ENCODE measurements at places on chromosomes 6 and 20. TPM values are rescaled to one million over a fixed set of nuclear protein-coding genes. Genes with fewer than 3 reads are reported as not detected.

Gene MAFB
- 3.2 TPM for total RNA-seq

Gene CLVS2
- not detected for total RNA-seq

Gene ADTRP
- not detected for total RNA-seq

Gene CGAS
- 4.1 TPM for total RNA-seq

Gene LRFN2
- not detected for total RNA-seq

Gene EDN3
- total RNA-seq: 0.33 TPM

Gene TFAP2A
- total RNA-seq: 0.59 TPM

Gene FAXC
- total RNA-seq: not detected

Gene ELOVL4
- not detected for total RNA-seq

Gene SLC22A3
- 0.71 TPM for total RNA-seq

DNA sequence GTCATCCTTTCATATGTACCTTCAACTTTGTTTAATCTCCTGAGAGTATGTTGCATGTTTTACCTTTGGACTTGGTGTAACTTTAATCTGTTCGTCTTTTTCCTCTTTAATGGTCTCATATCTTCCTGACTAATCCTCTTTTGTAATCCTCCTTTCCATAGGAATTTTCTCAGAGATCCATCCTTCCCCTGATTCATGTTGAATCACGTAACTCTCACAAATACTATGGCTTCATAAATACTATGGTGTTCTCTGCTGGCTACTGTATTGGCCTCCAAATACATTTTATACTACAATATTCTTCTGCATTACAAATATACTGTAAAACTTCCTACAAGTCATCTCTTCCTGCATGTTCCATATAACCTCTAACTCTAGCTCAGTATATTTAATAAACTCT lies 317.7 kb upstream of the ADGRB3 start:
- DNase-seq: no peak
- no peaks in the 10 kb centered on the region for H3K4me1 ChIP-seq
- no peaks in the 10 kb centered on the region for H3K36me3 ChIP-seq
- no peak overlapping the region for H3K27ac ChIP-seq
- H3K4me3 ChIP-seq: no peak overlapping the region
- H3K27me3 ChIP-seq: no peaks in the 10 kb centered on the region

DNA sequence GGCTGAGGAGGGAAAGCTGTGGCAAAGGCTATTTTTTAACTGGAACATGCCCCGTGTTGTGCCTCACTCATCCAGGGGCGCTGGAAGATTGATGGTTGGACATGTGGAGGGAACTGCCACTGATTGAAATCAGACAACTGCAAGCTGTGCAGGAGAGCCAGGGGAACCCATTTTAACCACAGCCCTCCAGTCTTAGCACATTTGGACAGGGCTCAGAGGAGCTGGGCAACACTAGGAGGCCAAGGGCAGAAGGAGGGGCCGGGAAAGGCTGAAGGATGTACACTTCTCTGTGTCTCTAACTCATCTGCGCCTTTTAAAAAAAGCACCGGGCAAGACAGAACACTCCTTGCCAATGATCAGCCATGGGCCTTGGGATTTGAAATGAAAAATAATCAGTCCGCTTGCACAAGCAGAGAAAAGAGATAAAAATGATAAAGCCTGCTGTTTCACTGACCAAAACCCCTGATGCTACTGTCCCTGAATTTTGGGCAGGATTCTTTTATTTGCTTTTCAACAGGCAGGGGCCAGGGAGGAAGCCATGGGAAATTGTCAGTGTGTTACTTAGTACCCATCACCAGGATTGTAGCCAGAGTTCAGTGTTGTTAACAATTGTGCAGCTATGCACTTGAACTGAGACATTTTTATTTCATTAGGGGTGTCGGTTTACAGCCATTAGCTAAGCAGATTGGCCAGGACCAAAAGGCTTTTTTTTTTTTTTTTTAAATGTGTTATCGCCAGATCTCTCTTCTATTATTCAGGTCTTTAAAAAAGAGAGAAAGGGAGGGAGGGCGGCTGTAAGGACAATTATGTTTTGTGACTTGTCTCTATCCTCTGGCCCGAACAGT lies 109.3 kb upstream of the EYA4 start:
- no peaks in the 10 kb centered on the region for H3K36me3 ChIP-seq
- peaks cover 23% of the 10 kb centered on the region for H3K4me1 ChIP-seq
- no peak for DNase-seq
- H3K27ac ChIP-seq: peak overlapping the region; percentile 79
- no peaks in the 10 kb centered on the region for H3K27me3 ChIP-seq

DNA sequence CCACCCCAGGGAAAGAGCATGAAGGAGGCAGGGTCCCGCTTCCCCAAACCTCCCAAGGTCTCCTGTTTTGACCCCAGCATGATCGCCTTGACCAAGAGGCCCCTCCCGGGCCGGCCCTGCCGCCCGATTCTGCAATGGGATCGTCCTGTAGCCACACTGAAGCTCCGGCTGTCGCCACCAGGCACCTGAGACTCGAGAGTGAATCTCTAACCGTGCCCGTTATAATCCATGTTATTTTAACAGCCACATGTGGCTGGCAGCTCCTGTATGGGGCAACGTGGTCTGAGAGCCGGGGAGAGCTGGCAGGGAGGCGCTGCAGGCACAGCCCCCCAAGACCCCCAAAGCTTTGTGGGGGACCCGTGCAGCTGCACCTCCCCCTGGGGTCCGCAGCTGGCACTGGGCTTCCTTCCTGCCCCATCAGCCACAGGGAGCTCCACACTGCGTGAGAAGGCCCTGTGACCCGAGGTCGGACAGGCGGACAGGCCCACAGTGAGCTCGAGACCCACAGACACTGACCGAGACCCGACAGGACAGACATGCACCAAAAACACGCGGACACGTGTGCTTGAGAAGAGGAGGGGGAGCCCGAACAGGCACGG lies 51.3 kb downstream of the KCNQ2 start:
- H3K4me3 ChIP-seq: no peak overlapping the region
- no peaks in the 10 kb centered on the region for H3K4me1 ChIP-seq
- H3K36me3 ChIP-seq: no peaks in the 10 kb centered on the region
- DNase-seq: no peak
- H3K27me3 ChIP-seq: peaks cover 53% of the 10 kb centered on the region

DNA sequence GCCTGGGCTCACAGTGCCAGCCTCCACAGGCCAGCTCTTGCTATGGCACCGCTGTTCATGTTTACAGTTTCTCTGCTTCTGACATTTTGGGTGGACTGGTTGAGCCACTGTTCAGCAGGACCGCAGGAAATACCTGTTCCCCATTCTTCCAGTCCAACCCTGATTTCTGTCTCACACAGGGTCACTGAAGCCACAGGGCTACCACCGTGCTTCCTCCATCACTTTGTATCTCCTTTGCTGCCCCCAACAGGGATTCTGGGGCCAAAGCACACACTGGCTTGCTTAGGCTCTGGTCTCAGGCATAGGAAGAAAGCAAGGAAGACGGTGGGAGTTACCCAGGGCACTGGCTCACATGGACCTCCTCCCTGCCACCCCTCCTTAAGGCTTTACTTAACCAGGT lies 164.5 kb downstream of the UNC5CL start:
- H3K27ac ChIP-seq: no peak overlapping the region
- H3K4me3 ChIP-seq: no peak overlapping the region
- no peaks in the 10 kb centered on the region for H3K27me3 ChIP-seq

DNA sequence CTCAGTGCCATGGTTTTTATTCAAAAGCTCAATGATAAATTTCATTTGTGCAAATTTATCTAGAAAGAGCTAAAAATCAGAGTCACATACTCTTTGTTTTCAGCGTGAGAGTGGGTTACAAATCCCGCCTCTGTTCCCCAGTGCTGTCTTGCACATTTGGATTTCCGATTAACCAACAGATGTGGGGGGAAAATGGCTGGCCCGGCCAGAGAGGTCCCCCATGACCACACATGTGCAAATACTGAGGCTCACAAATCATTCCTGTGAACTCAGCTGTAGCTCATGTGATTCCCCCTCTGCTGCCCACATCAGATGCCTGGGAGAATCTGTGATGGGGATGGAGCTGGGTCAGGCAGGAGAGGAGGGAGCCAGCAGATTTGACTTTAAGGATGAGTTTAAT lies 168.7 kb downstream of the PAX1 start:
- no peak for DNase-seq
- H3K4me3 ChIP-seq: no peak overlapping the region
- H3K36me3 ChIP-seq: no peaks in the 10 kb centered on the region
- no peak overlapping the region for H3K27ac ChIP-seq
- H3K27me3 ChIP-seq: no peaks in the 10 kb centered on the region

GRCh38 chr20:62635852-62636251 lies 6.5 kb upstream of the SLCO4A1 start:
- no peak overlapping the region for H3K4me3 ChIP-seq
- no peak for DNase-seq
- peaks cover 9% of the 10 kb centered on the region for H3K4me1 ChIP-seq

DNA sequence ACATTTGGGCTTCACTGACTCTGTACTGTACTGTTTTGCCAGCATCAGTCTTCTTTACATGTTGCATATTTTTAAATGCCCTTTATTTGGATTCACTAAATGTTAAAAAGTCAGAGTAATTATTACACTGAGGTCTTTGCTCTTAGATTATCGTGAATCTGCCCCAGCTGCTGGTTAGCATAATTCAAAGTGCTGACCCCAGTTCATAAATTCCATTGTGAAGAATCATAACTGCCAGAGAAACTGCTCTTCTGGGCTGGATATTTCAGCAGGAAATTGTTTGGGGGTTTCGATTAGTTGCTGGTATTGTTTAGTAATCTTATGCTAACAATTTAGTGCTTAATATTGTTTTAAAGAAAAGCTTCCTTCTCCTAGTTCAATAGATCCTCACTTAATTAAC lies 682.1 kb upstream of the MAP3K7 start:
- no peak overlapping the region for H3K4me3 ChIP-seq
- no peaks in the 10 kb centered on the region for H3K4me1 ChIP-seq
- no peak for DNase-seq
- H3K27ac ChIP-seq: no peak overlapping the region
- no peaks in the 10 kb centered on the region for H3K27me3 ChIP-seq

- no peak overlapping the region for H3K4me3 ChIP-seq
- DNase-seq: no peak
Observed at GRCh38 chr6:157503018-157503747, 122.2 kb downstream of the ZDHHC14 start.

GRCh38 chr20:59912609-59913008 lies 20.8 kb downstream of the SYCP2 start:
- H3K27me3 ChIP-seq: no peaks in the 10 kb centered on the region
- H3K27ac ChIP-seq: no peak overlapping the region
- H3K4me1 ChIP-seq: no peaks in the 10 kb centered on the region
- no peak overlapping the region for H3K4me3 ChIP-seq
- no peaks in the 10 kb centered on the region for H3K36me3 ChIP-seq
- DNase-seq: no peak

- DNase-seq: no peak
- H3K27ac ChIP-seq: no peak overlapping the region
- no peaks in the 10 kb centered on the region for H3K27me3 ChIP-seq
- no peak overlapping the region for H3K4me3 ChIP-seq
Observed at GRCh38 chr6:15876406-15876805, 213.6 kb upstream of the DTNBP1 start.

- H3K27ac ChIP-seq: no peak overlapping the region
- no peak overlapping the region for H3K4me3 ChIP-seq
Observed at GRCh38 chr20:24518515-24518914, 49.1 kb downstream of the SYNDIG1 start.

DNA sequence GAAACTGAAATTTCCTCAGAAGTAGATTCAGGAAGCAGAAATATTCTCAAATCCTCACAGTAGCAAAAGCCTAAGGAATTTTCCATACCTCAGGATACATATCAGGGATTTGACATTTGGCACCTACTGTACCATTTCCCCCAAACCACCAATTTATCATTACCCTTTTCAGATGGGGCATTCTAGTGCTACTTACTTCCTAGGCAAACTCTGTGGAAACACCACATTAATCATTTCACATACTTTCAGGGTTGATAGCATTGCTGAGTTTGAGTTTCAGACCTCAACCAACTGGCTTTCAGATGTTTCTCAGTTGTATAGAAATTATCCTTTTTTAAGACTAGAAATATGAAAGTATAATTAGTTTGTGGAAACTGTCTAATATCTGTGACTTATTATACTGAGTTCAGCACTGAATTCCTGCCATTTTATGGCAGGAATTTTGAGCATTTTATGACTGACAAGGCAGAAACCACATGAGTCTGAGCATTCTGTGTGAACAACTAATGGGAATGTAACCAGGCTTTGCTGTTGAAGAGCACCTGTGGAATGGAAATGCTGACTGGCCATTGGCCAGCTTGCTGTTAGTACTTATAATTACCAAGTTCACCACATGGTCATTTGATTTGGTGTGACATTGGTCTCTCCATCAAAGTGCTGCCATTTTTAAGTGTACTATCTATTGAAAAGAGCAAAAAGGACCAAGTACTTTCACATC lies 35.1 kb upstream of the IRAK1BP1 start:
- H3K36me3 ChIP-seq: no peaks in the 10 kb centered on the region
- no peak for DNase-seq
- H3K27me3 ChIP-seq: no peaks in the 10 kb centered on the region
- no peak overlapping the region for H3K27ac ChIP-seq
- no peak overlapping the region for H3K4me3 ChIP-seq

- DNase-seq: no peak
- H3K36me3 ChIP-seq: no peaks in the 10 kb centered on the region
- H3K27me3 ChIP-seq: peaks cover 3% of the 10 kb centered on the region
- no peak overlapping the region for H3K27ac ChIP-seq
Observed at GRCh38 chr20:47711046-47711752, 74.1 kb downstream of the SULF2 start.

- H3K27ac ChIP-seq: no peak overlapping the region
- H3K4me1 ChIP-seq: peaks cover 6% of the 10 kb centered on the region
- H3K27me3 ChIP-seq: no peaks in the 10 kb centered on the region
- H3K4me3 ChIP-seq: no peak overlapping the region
- H3K36me3 ChIP-seq: no peaks in the 10 kb centered on the region
- DNase-seq: no peak
Observed at GRCh38 chr6:143964674-143965081, 43.4 kb downstream of the PLAGL1 start.

GRCh38 chr20:57769756-57770155 lies 59.9 kb upstream of the PMEPA1 start:
- no peak for DNase-seq
- H3K4me3 ChIP-seq: no peak overlapping the region
- H3K27me3 ChIP-seq: no peaks in the 10 kb centered on the region
- no peaks in the 10 kb centered on the region for H3K36me3 ChIP-seq
- H3K27ac ChIP-seq: no peak overlapping the region

- DNase-seq: no peak
- H3K36me3 ChIP-seq: no peaks in the 10 kb centered on the region
- no peak overlapping the region for H3K27ac ChIP-seq
- H3K4me3 ChIP-seq: no peak overlapping the region
- H3K4me1 ChIP-seq: peaks cover 6% of the 10 kb centered on the region
Observed at GRCh38 chr6:45880159-45880558, 135.5 kb downstream of the CLIC5 start.

GRCh38 chr20:57403216-57403615 lies 12.0 kb downstream of the RBM38 start:
- H3K36me3 ChIP-seq: no peaks in the 10 kb centered on the region
- H3K27me3 ChIP-seq: no peaks in the 10 kb centered on the region
- peaks cover 45% of the 10 kb centered on the region for H3K4me1 ChIP-seq
- no peak for DNase-seq
- H3K4me3 ChIP-seq: no peak overlapping the region

DNA sequence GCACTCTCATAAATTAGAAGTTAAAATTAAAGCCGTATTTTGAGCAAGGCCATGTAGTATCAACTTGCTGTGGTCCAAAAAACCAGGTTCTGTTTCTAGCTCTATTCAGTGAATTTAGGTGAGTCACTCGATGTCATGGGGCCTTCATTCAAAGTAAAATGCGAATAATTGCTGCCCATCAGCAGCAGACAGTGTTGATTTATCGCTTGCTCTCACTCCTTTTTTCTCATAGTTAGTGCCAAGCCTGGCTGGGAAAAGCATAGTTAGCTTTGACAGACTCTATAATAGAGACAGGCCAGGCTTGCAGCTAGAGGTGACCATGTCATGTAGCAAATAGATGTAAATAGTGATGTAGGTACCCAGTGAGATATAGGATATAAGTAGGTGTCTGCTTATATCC lies 136.0 kb downstream of the EDN1 start:
- H3K36me3 ChIP-seq: no peaks in the 10 kb centered on the region
- DNase-seq: no peak
- H3K4me1 ChIP-seq: peaks cover 17% of the 10 kb centered on the region
- no peak overlapping the region for H3K4me3 ChIP-seq
